ENCODE measurements at places on chromosomes 2 and 18. TPM values are rescaled to one million over a fixed set of nuclear protein-coding genes. Genes with fewer than 3 reads are reported as not detected.

The C2orf72 gene
- not detected for total RNA-seq

The BUB1 gene
- total RNA-seq: 0.06 TPM

- no peak for DNase-seq
Measured at GRCh38 chr2:162243715-162244114, 470 bp upstream of the FAP start.

The IL36RN gene
- not detected for total RNA-seq

The ASXL3 gene
- 0.41 TPM for total RNA-seq

DNA sequence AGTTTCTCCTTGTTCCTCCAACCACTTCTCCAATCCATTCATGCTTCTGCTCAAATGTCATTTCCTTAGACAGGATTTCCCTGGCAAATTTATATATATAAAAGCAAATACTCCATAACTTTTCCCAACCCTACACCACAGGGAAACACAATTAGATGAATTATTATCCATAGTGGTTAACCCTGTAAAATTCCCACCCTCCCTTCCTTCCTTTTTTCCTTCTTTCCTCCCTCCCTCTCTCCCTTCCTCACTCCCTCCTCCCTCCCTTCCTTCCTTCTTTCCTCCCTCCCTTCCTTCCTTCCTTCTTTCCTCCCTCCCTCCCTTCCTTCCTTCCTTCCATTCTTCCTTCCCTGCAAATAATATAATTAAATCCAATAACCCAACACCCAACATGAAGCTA lies 617.7 kb downstream of the IRS1 start:
- no peak for DNase-seq

GRCh38 chr2:33583194-33583938 lies 15.7 kb downstream of the FAM98A start:
- DNase-seq: no peak

- DNase-seq: no peak
Measured at GRCh38 chr2:129713337-129713736, 266.1 kb upstream of the RAB6C start.

The NEU2 gene
- not detected for total RNA-seq

The REG1B gene
- total RNA-seq: 0.52 TPM

- DNase-seq: no peak
Measured at GRCh38 chr2:234968631-234969305, 17.0 kb downstream of the SH3BP4 start.

DNA sequence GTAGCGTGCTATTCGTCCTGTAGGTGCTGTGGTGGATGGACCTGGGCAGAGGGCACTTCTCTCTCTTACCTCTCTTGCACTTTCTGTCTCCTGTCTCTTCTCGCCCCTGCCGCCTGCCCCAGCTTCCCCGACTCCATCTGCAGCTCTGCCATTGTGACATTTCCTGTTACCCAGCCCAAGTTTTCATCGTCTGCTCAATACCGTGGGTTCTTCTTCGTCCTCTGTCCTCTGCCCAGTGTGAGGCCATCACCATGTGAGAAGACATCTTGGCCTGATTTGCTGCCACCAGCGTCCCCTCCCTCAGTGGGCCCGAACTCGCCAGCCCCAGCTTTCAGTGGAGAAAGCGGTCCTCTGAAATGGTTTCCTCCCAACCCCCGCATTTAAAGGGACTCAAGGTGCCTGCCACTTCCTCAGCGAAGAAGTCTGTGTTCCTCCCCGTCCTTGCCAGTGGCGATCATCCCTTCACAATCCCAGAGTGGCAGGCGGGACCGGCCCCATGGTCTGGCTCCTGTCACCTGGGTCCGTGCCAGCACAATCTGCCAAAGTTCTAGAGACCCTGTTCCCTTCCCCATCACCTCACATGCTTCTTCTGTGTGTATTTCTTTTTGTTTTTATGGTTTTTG lies 18.0 kb downstream of the TGOLN2 start:
- DNase-seq: no peak

- DNase-seq: no peak
Measured at GRCh38 chr18:37450434-37451132, 115.0 kb downstream of the CELF4 start.

- DNase-seq: no peak
Measured at GRCh38 chr2:25615386-25615785, 58.0 kb downstream of the DTNB start.

The PROM2 gene
- 1.4 TPM for total RNA-seq

GRCh38 chr2:10239561-10239967 lies 63.1 kb upstream of the HPCAL1 start:
- peak; percentile 40 for DNase-seq

GRCh38 chr2:8406271-8406670 lies 275.6 kb upstream of the ID2 start:
- no peak for DNase-seq

The DNAH6 gene
- not detected for total RNA-seq

The LAMA1 gene
- total RNA-seq: 0.15 TPM

DNA sequence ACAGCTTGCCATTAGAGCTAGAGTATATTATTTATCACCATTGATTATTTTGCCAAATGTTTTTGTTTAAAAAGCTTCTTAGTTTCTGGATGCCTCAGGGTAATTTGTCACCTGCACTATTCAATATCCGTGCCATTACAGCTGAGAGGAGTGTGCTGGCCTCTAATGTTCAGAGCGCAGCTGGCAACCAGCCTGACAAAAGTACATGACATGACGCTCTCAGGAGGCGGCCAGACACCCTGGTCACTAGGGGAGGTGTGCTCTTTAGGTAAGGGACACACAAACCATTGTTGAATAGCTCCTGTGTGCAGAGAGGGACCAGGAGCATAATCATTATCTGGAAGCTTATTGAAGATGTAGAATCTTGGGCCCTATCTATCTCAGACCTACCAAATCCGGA lies 20.3 kb downstream of the LIMS1 start:
- peak; percentile 62 for DNase-seq

The FAP gene
- total RNA-seq: 7.5 TPM

GRCh38 chr2:25912851-25913695 lies 34.8 kb upstream of the ASXL2 start:
- no peak for DNase-seq

DNA sequence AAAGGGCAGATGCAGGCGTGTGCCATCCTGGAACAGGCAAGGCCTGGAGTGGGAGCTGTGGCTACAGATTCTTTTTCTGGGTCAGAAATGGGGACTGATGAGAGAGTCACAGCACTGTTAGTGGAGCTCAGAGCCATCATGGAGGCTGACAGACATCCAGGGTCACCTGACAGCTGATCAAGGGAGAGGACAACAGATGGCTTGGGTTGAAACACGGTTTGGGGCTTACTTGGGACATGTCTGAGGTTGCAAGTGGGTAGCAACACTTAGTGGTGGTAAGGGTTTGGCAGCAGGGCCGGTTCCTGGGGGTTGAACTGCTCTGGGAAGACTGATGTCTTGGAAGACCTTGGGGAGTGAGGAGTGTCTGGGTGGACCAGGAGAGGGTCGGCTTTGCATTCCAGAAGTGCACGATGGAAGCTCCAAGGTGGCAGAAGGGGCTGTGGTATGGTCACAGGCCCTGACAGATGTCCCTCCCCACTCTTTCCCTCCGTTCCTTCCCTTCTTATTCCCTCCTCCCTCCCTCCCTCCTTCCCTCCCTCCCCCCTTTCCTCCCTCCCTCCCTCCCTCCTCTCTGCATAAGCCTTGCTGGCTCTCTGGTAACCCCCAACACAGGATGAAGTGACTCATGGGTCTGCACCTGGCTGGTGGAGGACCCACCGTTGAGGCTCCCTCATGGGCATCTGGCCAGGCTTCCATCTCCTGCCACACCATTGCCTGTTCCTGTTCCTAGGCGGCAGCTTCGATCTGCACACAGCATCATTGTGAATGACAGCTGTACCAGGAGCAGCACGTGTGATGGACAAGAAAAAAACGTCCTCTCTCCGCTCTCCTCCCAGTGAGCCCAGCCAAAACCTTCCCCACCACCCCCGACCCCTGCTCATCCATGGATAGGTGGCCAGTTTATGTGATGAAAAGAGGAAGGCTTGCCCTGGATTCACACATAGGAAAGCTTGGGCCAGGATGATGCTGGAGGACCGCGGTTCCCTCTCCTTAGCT lies 63.8 kb upstream of the RPL31 start:
- DNase-seq: no peak

DNA sequence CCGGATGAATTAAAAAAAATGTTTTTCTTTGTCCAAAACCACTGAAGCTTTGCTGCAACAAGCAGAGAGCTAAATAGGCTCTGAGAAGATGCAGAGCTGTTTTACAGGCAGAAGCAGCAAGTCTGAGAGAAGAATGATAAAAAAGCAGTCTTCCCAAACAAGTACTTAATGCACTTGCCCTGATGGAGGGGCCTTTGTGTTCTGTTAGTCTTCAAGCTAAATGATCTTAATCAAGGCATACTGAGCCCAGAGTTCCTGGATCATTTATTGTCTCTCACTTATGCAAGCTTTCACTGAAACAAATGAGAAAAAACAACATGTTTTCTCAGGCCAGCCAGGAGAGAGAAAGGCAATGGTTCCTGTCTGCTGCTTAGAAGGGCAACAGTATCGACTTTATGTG lies 152.5 kb downstream of the CLIP4 start:
- DNase-seq: no peak

The TRPM8 gene
- total RNA-seq: not detected

The IRS1 gene
- 11.3 TPM for total RNA-seq

GRCh38 chr18:59501920-59502273 lies 142.8 kb upstream of the LMAN1 start:
- no peak for DNase-seq

DNA sequence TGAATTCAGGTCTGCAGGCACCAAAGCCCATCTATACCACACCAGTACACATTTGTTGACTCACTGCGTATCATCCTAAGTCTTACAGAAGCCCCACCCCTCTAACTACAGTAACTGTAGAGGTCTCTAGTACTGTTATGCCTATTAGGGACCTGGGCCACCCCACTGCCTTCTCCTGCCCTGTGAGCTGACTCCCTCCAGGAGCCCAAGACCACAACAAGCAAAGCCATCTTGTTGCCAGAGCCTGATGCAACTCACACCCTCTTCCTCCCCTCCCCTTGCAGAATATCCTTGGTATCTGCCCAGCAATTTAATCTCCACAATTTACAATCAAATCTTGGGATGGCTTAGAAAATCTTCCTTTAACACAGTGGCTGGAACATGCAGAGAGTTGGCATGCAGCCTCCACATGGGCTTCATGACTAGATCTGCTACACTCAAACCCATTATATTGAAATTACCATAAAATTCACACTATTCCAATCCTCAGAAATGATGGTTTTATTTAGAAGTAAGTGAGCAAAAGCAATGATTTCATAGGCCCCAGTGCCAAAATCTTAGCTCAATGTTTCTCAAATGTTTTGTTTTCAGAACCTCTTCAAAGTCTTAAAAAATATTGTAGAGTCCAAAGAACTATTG lies 17.7 kb upstream of the CYP1B1 start:
- no peak for DNase-seq

The POTEC gene
- total RNA-seq: not detected

The TMSB10 gene
- 181 TPM for total RNA-seq

GRCh38 chr18:62976227-62976626 lies 260.9 kb downstream of the PHLPP1 start:
- DNase-seq: no peak

DNA sequence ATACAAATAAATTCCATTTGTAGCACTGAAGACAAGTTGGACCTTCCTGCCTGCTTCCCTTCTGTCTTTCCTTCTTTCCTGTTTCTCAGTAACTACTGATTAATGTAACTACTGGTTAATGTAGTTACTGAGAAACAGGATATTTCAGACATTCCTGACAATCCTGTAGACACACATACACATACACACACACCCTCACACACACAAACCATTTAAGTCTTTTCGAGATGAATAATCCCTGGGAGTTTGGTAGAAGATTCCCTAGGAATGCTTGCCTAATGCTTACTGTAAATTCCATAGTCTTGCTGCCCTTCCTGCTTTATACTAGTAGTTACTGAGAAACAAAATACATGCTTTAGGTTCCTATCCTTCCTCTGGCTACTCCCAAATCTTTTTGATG lies 83.9 kb downstream of the PIK3C3 start:
- no peak for DNase-seq

DNA sequence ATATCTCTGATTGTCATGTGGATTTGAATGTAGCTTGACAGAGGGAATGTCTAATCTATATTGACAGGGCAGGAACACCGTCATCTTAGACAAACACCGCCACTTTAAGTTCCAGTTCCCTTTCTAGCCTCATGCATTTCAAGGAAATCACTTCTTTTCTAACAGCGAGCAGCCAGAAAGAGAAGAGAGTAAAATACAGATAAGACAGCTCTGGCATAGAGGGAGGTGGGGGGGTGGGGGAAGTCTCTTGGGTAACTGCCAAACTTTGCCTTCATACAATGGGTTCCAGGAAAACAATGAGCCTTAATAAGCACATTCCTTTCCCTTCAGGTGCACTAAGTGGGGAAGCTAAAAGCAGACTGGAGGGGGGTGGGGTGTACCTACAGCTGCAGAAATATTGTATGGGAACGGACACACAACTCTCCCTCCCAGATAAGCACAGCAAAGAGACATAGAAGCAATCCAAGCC lies 37.2 kb downstream of the CASP10 start:
- no peak for DNase-seq

DNA sequence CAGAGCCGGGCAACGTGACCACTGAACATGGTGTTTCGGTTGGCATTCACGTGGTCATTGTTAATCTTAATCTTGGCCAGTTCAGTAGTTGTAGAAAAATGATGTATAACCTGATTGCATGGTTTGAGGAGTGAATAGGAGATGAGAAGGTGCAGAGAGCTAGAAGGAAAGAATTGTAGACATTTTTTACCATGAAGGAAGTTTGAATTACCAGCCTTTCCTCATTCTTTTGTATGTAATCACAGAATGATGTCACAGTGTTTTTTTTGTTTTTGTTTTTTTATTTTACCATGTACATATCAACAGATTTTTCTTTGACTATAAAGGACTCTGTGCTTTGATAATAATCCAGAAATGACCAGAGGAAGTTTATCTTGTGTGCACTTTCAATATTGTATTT lies 126.3 kb downstream of the LTBP1 start:
- DNase-seq: no peak

The STRN gene
- total RNA-seq: 29.1 TPM

GRCh38 chr2:68742626-68743415 lies 8.2 kb downstream of the ARHGAP25 start:
- DNase-seq: no peak

DNA sequence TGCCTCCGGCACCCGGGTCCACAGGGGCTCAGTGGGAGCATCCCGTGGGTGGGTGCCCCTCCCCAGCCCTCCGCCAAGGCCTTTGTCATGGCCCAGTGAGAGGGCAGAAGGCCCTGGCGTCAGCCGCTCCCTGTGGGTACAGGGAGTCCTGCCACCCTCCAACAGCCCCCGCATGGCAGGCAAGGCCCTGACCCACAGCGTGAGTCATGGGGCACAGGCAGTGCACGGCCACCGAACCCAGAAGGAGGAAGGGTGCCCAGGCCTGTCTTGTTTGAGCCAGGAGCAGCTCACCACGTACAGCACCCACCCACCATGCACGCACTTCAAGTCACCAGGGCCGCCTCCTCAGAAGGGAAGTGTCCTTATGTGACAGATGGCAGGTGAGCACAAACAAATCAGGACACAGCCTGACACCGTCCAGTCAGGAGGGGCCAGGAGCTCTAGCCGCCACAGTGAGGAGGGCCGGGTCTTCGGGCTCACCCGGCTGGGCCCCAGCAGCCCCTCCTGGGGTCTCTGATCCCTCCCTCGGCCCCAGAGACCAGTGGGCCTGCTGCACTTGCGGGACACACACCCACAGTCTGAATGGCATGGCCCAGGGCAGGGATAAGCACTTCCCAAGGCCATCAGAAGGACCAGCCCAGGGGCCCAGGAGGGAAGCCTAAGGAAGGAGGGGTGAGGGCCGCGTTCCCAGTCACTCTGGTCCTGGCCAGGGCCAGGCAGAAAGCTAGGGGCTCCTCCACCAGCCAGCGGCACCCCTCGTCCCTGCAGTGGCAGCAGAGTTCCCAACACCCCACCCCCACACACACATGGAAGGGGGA lies 25.8 kb downstream of the BIN1 start:
- peak; percentile 98 for DNase-seq

Data from psoas muscle (tissue), 8 donors.